ENCODE measurements at places on chromosomes 13 and 19.

DNA sequence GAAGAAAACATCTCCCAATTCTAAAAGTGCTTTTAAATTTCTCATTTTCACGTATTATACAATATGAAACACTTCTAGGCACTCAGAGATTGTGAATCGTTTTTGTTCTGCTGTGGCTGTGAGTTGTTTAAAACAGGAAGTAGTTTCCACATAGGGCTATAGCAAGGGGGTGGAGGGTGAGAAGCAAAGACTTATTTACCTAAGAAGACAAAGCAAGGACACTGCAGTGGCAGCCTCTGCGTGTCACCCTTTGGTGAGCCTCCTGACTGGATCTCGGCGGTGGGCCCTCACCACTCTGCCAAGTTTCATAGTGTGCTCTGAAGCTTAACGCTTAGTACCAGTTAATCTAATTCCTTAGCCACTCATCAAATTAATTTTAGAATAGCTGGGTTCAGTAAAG, 56.8 kb downstream of the TNFSF13B start:
- DNase-seq = no peak

GRCh38 chr13:77386880-77387606, 60.1 kb upstream of the MYCBP2 start:
- DNase-seq = no peak

DNA sequence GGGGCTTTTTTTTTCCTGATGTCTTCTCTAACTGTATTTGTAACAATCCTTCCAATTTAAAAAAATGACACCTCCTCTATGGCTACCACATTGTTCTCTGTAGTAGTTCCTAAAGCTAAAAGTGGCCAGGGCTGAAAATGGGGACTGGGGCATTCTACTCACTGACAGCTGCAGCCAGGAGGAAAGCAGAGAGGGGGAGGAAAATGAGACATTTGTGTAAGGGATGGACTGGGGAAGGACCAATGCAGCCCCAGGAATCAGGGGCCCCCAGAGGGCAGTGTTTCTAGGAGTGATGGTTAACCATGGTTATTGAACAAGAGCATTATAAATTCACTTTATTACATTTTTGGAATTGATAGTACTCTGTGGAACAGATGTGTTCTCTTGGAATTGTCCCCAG, 34.3 kb upstream of the C1QTNF9 start:
- DNase-seq = no peak

DNA sequence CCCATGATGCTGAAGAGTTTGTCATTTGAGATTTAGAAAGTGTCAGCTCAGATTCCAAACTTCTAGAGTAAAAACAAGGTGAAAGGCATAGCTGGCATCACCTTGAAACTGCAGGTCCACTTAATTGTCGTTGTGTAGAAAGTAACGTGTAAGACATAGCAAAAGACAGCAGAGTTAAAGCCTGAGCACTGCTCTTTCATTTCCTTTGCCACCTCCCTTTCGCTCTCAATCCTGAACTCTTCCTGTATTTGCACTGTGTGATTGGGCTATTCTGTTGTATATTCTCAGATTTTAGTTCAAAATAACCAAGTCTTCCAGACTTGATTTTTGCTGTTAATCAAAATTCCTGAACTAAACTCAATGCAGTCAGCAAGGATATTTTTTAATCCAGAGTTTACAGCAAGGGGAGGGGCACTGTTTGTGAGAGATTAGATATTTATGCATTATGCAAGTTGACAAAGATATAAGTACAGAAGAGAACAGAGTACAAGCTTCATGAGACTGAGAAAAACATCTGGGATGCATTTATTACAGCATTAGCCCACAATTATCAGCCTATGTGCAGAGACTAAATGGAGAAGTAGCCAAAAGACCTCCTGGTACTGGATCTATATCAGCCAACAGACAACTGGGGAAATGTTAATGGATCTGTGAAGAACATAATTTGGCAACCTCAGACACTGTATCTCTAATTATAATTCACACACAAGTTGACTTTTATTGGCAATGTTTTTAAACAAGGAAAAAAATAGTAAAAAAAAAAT, 328.6 kb downstream of the SUCLA2 start:
- DNase-seq = no peak

DNA sequence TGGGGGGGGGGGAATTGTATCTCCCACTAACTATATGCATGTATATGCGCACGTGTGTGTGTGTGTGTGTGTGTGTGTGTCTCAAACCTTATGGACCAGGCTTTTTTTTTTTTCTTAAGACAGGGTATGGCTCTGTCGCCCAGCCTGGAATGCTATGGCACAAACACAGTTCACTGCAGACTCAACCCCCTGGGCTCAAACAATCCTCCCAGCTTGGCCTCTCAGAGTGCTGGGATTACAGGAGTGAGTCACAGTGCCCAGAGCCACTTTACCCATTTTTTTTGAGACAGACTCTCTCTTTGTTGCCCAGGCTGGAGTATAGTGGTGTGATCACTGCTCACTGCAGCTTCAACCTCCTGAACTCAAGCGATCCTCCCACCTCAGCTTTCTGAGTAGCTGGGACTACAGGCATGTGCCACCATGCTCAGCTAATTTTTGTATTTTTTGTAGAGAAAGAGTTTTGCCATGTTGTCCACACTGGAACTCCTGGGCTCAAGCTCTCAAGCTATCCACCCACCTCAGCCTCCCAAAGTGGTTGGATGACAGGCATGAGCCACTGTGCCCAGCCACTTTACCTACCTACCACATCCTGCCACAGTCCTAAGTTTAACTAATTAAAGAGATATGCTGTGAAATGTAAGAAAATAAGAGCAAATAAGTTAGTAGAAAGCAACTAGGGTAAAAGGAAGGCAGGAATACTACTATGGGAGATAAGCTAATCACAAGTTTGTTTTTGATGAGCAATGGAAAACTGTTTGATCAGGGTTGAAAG, 2.4 kb downstream of the ZMYM5 start:
- no peak for DNase-seq

GRCh38 chr13:50389726-50390125, 374.5 kb downstream of the KCNRG start:
- no peak for DNase-seq

DNA sequence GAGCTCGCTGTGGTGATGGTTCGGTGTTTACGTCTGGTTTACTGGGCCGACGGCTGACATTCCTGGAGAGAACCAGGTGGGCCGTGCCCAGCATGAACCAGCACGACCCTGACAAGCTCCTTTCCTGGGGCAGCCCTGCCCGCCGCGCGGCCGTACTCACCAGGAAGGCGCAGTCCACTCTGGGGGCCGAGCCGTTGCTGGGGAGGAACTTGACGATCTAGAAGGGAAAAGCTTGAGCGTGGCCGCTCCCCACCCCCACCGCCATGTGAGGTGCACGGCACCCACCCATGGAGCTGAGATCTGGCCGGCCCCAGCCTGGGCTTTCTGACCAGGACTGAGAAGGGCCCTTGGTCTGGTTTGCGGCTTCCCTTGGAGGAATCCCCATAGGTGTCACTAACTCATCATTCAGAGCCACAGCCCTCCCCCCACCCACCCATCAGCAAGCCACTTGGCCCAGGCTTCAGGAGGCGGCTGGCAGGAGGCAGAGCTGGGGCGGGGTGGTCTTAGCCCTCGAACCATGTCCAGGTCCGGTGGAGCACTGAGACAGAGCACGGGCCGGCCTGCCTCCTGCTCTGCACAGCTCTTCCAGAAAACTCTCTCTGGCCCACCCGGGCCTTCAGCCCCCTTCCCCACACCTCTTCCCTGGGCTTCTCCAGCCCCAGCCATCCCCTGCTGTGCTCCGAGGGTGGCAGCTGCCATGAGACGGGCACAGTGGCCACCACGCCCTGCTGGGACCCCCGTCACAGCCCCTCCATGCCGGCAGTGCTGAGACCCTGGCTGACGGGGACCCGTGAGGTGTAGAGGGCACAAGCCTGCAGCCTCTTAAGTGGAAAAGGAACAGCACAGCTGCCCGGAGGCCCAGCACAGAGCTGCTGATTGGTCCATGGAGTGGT, 6.2 kb downstream of the ATP4B start:
- DNase-seq = no peak

- DNase-seq = no peak
These were observed 32.1 kb upstream of the SLC7A9 start for GRCh38 chr19:32901504-32902161.

GRCh38 chr13:41186481-41186880, 7.9 kb downstream of the KBTBD7 start:
- DNase-seq = no peak

- no peak for DNase-seq
These were observed 50.7 kb upstream of the DIAPH3 start for GRCh38 chr13:60214213-60215055.

GRCh38 chr19:16003391-16003790, 54.6 kb downstream of the OR10H4 start:
- DNase-seq = no peak

- DNase-seq = no peak
These were observed 16.2 kb downstream of the ZNF71 start for GRCh38 chr19:56611288-56611687.

DNA sequence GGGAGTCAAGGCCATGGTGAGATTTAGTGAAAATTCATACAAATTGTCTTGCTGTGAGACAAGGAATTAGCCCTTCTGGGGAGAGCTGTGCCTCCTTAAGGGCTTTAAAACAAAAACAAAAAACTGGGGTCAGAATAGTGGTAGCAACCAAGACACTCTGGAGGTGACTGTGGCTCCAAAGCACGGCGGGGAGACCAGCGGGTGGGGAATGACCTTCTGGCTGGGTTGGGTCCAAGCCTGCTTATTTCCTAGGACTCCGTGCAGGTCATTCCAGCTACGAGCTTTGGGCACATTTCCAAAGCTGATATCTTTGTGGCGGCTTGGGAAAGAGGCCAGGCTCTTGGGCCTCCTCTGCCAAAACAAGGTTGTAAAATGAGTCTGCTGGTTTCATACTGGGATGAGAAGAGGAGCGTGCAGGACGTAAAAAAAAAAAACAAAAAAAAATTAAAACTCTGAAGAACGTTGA, 348.3 kb downstream of the UQCRFS1 start:
- no peak for DNase-seq

DNA sequence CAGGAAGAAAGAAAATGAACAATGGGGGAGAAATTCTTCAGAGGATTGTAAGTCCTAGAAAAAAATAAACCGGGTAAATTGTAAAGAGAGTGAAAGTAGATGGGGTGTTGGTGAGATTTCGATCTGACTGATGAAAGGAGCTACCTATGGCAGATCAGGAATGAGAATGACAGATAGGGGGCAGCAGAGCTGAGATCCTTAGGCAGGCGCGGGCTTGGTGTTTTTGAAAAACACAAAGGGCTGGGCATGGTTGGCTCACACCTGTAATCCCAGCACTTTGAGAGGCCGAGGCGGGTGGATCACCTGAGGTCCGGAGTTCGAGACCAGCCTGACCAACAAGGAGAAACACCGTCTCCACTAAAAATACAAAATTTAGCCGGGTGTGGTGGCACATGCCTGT, 1468.6 kb upstream of the SLC10A2 start:
- no peak for DNase-seq

DNA sequence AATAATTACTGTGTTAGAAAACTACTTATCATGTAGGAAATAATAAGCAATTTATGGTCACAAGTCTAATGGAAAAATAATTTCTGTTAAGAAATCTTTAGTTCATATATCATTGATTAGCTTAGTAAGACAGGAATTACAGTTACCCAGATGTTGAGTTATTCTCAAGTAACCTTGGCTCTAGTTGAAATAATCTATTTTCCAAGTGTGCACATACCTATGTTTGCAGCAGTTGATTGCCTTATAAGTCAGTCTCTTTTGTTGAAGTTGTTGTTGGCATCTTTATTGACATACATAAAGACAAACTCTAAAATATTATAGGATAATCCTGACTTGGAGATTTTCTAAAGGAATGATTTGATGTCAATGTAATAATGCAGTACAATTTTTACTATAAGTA, 511.4 kb upstream of the KLF12 start:
- no peak for DNase-seq

- no peak for DNase-seq
These were observed 303.6 kb upstream of the ZNF507 start for GRCh38 chr19:32041681-32042292.

- DNase-seq = no peak
These were observed 100.2 kb upstream of the MBNL2 start for GRCh38 chr13:97121894-97122293.

DNA sequence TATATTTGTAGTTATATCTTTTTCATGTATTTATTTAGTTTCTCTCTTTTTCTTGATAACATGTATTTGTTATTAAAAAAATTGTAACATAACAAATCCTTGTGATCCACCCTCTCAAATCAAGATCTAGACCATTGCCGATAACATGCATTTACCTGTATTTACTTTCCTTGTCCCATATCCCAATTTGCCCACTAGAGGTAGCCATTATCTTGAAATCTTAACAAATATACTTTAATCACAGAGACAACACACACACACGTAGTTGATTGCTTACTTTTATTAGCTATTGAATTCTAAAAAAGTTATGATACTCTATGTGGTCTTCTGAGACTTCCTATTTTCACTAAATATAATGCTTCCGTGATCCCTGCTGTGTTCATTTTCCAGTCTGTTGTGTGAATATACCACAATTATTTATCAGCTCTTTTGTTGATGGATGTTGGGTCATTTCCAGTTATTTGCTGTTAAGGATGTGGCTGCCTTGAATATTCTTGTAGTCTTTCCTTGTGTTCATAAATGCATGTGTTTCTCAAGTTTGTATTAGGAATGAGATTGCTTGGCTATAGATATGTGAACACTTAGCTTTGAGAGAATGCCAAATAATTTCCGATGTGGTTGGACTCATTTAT, 31.3 kb upstream of the ZMYM2 start:
- peak; percentile 8 for DNase-seq

- DNase-seq = no peak
These were observed 804.6 kb downstream of the SLITRK6 start for GRCh38 chr13:84994582-84994981.

DNA sequence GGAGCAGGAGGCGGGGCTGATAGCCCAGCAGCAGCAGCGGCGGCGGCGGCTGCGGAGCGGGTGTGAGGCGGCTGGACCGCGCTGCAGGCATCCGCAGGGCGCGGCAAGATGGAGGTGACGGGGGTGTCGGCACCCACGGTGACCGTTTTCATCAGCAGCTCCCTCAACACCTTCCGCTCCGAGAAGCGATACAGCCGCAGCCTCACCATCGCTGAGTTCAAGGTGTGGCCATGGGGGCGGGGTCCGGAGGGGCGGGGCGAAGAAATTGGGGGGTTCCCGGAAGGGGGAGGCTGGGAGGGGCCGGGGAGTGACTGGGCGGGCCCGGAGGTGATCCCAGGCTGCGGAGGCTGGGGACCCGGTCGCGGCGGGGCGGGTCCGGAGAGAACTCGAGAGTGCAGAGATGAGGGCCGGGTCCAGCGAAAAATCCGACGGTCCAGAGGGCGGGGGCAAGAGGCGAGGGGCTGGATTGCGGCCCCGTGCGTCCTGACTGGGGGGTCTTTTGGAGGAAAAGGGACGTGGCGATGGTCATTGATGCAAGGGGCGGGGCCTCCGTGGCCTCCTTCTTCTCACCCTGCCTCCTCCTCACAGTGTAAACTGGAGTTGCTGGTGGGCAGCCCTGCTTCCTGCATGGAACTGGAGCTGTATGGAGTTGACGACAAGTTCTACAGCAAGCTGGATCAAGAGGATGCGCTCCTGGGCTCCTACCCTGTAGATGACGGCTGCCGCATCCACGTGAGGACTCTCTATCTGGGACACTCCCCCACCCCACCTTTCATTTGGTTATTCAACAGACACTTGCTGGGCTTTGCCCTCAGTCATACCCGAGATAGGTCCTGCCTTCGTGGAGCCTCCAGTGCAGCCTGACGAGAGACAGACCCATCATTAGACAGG, at the start of gene TBCB:
TSS of gene TBCB (plus strand) at position 16 of the 891 bp plus-strand sequence. CDS start at position 109, 93 bp downstream.
- DNase-seq = no peak

Measured in hematopoietic multipotent progenitor cell treated with erythropoietin and hydrocortisone succinate and interleukin-3 and kit ligand, for 15 days (in vitro differentiated cells).